ENCODE measurements at places on chromosomes 2 and 18. TPM values are rescaled to one million over a fixed set of nuclear protein-coding genes. Genes with fewer than 3 reads are reported as not detected.

- no peak overlapping the region for H3K4me3 ChIP-seq
- no peak for DNase-seq
- no peaks in the 10 kb centered on the region for H3K27me3 ChIP-seq
- H3K27ac ChIP-seq, result no peak overlapping the region
These were observed 58.1 kb upstream of the TMEM182 start for GRCh38 chr2:102703748-102704147.

GRCh38 chr2:70901227-70902066 lies 34.3 kb upstream of the ATP6V1B1 start:
- no peak overlapping the region for H3K27ac ChIP-seq
- no peaks in the 10 kb centered on the region for H3K36me3 ChIP-seq
- peaks cover 6% of the 10 kb centered on the region for H3K4me1 ChIP-seq
- DNase-seq, result no peak
- peaks cover 64% of the 10 kb centered on the region for H3K27me3 ChIP-seq
- peak overlapping the region; percentile 27 for H3K4me3 ChIP-seq

Gene C2orf72
- 44.5 TPM for total RNA-seq

DNA sequence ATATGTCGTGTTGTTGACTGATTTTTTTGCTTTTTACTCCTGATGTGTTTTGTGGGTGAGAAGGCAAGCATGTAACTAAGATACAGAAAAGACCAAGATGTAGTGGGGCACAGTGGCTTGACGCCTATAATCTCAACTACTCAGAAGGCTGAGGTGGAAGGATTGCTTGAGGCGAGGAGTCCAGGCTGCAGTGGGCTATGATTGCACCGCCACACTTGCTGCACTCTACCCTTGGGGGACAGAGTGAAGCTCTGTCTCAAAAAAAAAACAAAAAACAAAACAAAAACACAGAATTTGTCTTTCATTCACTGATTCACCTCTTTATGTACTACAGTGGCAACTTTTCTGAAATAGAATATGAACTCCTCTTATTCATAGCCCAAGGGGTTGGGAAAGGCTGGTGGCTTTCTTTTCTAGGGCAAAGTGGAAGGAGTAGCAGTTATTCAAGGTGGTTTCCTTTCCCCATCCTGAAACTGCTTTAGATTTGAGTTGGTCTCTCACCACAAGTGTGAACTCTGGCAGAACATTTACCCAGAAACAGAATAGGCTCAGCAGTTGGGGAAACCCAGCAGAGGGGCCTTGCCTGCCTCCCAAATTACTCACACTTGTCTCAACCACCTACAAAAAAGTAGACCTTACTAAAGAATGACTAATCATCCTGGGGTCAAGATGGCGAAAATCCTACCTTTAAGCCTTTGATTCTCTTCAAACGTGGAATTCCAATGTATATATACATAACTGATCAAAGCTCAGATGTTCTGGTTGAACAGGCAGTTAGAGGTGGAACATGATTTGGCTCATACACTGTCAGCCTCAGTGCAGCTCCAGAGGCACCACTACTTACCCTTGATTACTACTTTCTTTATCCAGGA lies 6.5 kb downstream of the TANK start:
- no peak overlapping the region for H3K27ac ChIP-seq
- no peak for DNase-seq
- H3K4me3 ChIP-seq, result no peak overlapping the region
- H3K27me3 ChIP-seq, result no peaks in the 10 kb centered on the region
- no peaks in the 10 kb centered on the region for H3K36me3 ChIP-seq

- peaks cover 7% of the 10 kb centered on the region for H3K4me1 ChIP-seq
- H3K27ac ChIP-seq, result no peak overlapping the region
- DNase-seq, result no peak
- no peaks in the 10 kb centered on the region for H3K27me3 ChIP-seq
- no peak overlapping the region for H3K4me3 ChIP-seq
These were observed 25.8 kb upstream of the RAB10 start for GRCh38 chr2:26008095-26008494.

DNA sequence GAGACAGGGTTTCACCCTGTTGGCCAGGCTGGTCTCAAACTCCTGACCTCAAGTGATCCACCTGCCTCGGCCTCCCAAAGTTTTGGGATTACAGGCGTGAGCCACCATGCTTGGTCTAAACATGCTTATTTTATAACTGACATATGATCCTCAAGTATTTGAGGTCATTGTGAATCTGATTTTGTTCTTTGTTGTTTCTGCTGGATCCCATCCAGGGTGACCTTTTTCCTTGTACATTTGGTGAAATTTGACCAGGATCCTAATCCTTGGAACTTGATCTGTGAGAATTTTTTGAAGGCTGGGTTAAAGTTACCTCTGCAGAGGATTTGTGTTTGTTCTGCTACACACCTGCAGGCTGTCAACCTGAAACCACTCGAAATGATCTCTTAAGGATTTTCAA lies 49.2 kb downstream of the NPAS2 start:
- no peak overlapping the region for H3K27ac ChIP-seq
- DNase-seq, result no peak
- no peaks in the 10 kb centered on the region for H3K4me1 ChIP-seq
- H3K27me3 ChIP-seq, result no peaks in the 10 kb centered on the region
- H3K4me3 ChIP-seq, result no peak overlapping the region
- H3K36me3 ChIP-seq, result no peaks in the 10 kb centered on the region

DNA sequence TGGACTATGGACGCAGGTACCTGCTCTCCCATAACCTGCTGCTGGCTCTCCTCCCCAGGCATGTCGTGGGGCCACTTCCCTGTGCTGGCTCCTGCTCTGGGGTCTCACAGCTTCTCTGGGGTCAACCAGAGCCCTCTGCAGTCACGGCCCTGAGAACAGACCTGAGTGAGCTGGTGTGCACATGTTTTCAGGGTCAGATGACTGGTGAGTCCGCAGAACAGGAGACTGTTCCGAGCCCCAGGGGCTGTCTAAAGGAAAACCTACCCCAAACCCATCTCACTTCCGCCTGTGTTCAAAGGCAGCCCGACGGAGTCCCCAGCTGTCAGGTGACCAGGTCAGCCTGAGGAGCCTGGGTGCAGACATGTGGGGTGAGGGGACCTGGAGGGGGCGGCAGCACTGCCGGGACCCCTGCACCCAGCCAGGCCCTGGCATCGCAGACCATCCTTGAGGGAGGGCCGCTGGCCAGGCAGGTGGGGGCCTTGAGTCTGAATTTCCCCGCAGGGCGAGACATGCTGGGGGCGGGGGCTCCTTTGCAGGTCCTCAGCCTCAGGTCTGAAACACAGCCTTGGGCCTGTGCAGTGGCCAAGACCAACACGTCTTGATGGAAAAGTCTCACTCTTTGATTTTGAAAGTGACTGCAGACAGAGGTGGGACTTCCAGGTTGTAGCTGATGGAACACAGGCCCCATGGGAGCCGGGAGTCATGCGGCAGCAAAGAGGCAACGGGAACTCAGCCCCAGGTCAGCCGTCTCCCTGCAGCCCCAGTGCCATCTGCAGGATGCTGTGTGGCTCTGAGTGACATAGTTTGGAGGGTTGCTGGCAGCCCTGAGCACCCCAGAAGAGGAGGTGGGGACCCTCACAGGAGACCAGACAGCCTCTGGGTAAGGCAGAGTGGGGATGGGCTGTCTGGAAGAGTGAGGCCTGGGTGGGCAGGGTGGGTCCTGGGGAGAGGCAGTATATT lies 65.3 kb downstream of the TWIST2 start:
- no peaks in the 10 kb centered on the region for H3K4me1 ChIP-seq
- no peaks in the 10 kb centered on the region for H3K27me3 ChIP-seq
- no peak for DNase-seq

Gene LYG1
- total RNA-seq, result 1.1 TPM

GRCh38 chr2:88765154-88765888 lies 73.8 kb downstream of the RPIA start:
- H3K36me3 ChIP-seq, result no peaks in the 10 kb centered on the region
- no peak overlapping the region for H3K27ac ChIP-seq
- peaks cover 10% of the 10 kb centered on the region for H3K27me3 ChIP-seq
- DNase-seq, result peak; percentile 75
- H3K4me1 ChIP-seq, result peaks cover 6% of the 10 kb centered on the region

DNA sequence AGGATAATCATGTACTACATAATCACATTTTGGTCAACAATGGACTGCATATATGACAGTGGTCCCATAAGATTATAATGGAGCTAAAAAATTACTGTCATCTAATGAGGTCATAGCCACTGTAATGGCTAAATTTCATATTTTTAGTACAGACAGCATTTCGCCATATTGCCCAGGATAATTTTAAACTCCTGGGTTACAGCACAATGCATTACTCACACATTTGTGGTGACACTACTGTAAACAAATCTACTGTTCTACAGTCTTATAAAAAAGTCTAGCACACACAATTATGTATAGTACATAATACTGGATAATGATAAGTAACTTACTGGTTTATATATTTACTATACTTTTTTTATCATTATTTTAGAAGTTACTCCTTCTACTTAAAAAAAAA lies 12.8 kb downstream of the EIF2AK2 start:
- no peak for DNase-seq
- no peak overlapping the region for H3K27ac ChIP-seq
- H3K36me3 ChIP-seq, result peaks cover 4% of the 10 kb centered on the region

Gene ATIC
- total RNA-seq, result 68.8 TPM

Gene NDUFV2
- 175 TPM for total RNA-seq

- H3K4me3 ChIP-seq, result no peak overlapping the region
These were observed 141.3 kb downstream of the L3MBTL4 start for GRCh38 chr18:6273423-6273822.

DNA sequence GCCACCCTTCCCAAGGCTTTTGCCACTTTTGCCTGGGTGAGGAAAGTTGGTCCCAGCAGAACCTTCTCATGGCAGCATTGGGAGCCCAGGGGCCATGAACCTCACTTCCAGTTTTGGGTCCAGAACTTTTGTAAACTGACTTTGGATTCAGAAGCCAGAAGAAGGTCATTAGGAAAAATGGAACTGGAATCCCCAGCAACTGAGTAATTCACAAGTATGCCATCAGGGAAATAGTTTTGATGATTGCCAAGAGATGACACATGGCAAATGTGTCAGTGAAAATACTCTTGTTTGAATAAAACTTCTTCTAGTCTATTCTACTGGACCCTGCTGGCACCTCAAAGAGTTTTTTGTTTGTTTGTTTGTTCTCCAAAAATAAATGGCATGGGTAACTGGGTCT lies 203.7 kb downstream of the SETBP1 start:
- no peaks in the 10 kb centered on the region for H3K4me1 ChIP-seq
- no peak overlapping the region for H3K4me3 ChIP-seq
- H3K27ac ChIP-seq, result no peak overlapping the region
- DNase-seq, result no peak

Gene IGFBP2
- total RNA-seq, result 106 TPM

Gene CDH2
- 0.84 TPM for total RNA-seq

GRCh38 chr2:210113614-210114235 lies 57.5 kb downstream of the KANSL1L start:
- no peaks in the 10 kb centered on the region for H3K36me3 ChIP-seq
- H3K27me3 ChIP-seq, result no peaks in the 10 kb centered on the region
- no peaks in the 10 kb centered on the region for H3K4me1 ChIP-seq
- no peak overlapping the region for H3K4me3 ChIP-seq

DNA sequence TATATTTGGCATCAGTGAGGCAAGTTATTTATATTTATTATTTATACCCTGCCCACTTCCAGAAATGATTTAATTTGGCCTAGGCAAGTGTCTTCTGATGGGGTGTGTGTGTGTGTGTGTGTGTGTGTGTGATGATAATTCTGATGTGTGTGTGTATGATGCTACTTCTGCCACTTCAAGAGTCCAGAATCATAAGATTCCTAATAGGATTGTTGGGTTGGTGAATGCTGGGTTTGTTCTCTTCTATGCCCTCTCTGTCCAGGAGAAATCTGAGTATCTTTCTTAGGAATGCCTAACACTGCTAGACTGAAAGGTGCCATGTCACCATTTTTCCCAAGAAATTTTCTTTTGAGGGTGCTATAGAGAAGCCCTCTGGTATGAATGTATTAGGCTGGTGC lies 122.5 kb downstream of the SPTBN1 start:
- peaks cover 55% of the 10 kb centered on the region for H3K4me1 ChIP-seq
- DNase-seq, result no peak
- H3K27me3 ChIP-seq, result no peaks in the 10 kb centered on the region
- H3K36me3 ChIP-seq, result no peaks in the 10 kb centered on the region

- no peaks in the 10 kb centered on the region for H3K4me1 ChIP-seq
- H3K27me3 ChIP-seq, result no peaks in the 10 kb centered on the region
- no peak overlapping the region for H3K27ac ChIP-seq
- H3K36me3 ChIP-seq, result no peaks in the 10 kb centered on the region
These were observed 892.5 kb upstream of the LRRTM1 start for GRCh38 chr2:81196933-81197628.

- peaks cover 11% of the 10 kb centered on the region for H3K4me1 ChIP-seq
- H3K4me3 ChIP-seq, result no peak overlapping the region
- H3K27me3 ChIP-seq, result no peaks in the 10 kb centered on the region
- no peak for DNase-seq
- no peak overlapping the region for H3K27ac ChIP-seq
These were observed 33.5 kb upstream of the MAP4K3 start for GRCh38 chr2:39470580-39470979.

Gene PRKCE
- 17.5 TPM for total RNA-seq

DNA sequence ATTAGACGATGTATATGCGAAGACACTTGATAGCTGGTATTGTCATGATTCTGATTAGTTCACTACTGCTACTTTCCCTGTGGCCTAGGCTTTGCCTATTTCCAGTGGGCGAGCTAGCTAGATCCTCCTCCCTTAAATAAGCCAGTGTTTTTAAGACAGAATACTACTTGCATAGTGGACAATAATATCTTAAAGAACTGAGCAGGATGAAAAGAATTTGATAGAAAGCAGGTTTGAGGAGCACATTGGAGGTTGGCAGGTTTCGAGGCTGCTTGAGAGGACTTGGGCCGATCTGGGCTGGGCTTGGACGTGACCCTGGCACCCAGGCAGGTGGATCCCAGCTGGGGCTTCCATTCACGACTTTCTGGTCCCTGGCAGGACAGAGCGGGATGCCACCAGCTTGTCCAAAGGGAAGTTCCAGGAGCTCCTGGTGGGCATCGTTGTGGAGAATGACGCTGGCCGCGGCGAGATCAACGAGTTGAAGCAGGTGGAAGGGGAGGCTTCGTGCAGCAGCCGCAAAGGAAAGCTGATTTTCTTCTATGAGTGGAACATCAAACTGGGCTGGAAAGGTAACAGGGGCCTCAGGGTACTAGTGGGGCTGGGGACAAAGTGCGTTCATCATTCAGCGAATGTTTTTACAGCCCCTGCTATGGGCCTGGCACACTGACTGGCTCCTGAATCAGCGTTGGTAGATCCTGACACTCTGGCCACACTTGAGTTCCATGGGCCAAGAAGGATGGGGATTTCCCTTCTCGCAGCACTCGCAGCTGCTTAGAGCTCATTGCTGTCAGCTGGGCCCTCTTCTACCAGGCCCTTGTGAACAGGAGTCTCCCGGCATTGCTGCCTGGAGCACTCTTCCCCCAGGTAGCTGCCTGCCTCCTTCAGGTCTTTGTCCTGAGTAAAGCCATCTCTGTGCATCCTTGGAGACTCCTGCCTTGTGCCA lies 16.9 kb downstream of the C2orf74 start:
- DNase-seq, result peak; percentile 27
- H3K27me3 ChIP-seq, result no peaks in the 10 kb centered on the region
- H3K4me1 ChIP-seq, result peaks cover 15% of the 10 kb centered on the region
- H3K36me3 ChIP-seq, result peaks cover 7% of the 10 kb centered on the region
- peak overlapping the region; percentile 98 for H3K27ac ChIP-seq
